ENCODE measurements at places on chromosomes 11 and 22. TPM values are rescaled to one million over a fixed set of nuclear protein-coding genes. Genes with fewer than 3 reads are reported as not detected.
A peak's percentile ranks its signal among the peaks of the same experiment; 100 is the strongest.

Gene ROM1
- total RNA-seq = 2.5 TPM

Gene EHBP1L1
- 31.0 TPM for total RNA-seq

DNA sequence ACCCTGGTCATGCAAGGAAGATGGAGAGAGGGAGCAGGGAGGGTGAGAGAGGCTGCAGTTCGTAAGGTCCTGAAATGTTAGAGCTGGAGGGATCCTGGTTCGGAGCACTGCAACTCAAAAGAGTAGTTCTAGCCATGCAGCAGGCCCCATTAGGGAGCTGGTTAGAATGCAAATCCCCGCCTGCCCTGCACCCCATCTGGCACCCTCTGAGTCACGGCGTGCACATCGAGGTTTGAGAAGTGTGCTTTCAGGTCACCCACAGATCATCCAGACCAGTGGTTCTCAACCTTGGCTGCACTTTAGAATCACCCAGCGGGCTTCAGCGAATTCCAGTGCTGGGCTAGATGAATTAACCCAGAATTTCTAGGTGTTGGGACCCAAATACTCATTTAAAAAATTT lies 48.2 kb downstream of the ST3GAL4 start:
- DNase-seq = no peak

- no peak for DNase-seq
Observed at GRCh38 chr22:23522623-23523251, 57.4 kb downstream of the IGLL1 start.

GRCh38 chr11:67614730-67615714 lies 8.3 kb downstream of the NDUFV1 start:
- DNase-seq = peak; percentile 6

Gene GPR83
- total RNA-seq = under 0.01 TPM

Gene OR8D1
- not detected for total RNA-seq

DNA sequence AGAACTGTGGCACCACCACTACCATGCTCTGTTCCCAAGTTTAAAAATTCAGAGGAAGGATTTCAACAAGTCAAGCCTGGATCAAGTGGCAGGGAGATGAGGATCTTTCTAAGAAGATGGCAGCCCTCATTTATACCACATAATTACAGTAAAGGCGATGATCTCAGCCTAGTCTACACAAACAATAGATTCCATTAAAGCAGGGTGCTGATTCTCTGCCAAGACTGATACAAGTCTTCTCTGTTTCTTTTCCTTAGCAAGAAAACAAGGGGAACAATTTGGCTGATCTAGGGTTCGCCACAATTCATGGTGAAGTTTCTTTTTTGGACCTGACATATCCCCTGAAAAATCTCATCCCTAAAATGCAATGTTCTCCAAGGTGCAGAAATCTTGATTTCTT lies 73.9 kb downstream of the PPFIBP2 start:
- no peak for DNase-seq

- DNase-seq = no peak
Observed at GRCh38 chr11:133724116-133724515, 121.2 kb downstream of the SPATA19 start.

GRCh38 chr11:106421676-106422292 lies 344.3 kb downstream of the AASDHPPT start:
- DNase-seq = peak; percentile 14

Gene CD81
- total RNA-seq = 666 TPM

- DNase-seq = peak; percentile 31
Observed at GRCh38 chr11:88631497-88631896, 294.0 kb upstream of the CTSC start.

DNA sequence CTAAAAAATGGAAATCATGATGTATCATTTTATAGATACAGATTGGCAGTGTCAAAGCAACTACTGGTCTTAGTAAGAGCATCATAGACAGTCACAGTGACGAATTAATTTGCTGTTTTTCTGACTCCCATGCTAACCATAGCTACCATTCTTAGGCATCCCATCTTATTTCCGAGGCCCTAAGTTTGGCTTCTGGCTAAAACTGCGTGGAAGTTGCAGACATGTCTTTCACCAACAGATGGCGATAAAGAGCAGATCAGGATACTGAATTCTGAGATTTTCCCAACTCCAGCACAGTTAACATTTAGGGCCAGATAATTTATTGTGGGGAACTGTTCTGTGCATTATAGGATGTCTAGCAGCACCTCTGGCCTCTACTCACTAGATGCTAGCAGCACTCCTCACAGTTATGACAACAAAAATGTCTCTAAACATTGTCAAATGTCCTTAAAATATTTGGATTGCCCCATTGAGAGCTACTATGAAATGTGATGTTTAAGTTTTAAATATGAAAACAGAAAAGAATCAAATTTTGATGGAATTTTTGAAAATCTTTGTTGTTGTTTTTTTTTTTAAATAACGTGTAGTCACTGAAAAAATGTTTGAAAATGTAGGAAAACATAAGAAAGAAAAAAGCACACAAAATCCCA lies 16.3 kb downstream of the OR2AG2 start:
- DNase-seq = peak; percentile 43

- no peak for DNase-seq
Observed at GRCh38 chr11:104783241-104783640, 115.0 kb downstream of the CASP12 start.

Gene ZW10
- 24.5 TPM for total RNA-seq

Measured in renal cortical epithelial cell (primary cell).